ENCODE measurements at places on chromosomes 7 and 10.

DNA sequence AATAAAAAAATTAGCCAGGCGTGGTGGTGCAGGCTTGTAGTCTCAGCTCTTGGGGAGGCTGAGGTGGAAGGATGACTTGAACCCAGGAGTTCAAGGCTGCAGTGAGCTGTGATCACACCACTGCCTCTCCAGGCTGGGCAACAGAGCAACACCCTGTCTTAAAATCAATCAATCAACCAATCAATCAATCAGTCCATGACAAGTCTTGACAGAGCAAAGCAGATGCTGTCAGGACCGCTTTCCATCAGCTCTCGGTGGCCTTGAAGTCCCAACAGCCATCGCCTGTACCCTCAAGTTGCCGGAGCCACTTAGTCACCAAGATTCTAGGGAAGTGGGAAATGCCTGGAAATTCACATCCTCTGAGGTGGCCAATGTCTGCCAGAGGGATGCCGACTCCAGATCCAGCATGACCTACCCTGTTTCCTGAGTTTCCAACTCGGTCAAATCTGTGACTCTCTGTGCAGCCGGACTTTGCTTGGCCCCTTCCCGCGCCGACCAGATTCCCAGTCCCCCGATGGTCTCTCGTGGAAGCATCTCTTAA lies 871 bp upstream of the CCL24 start:
- no peak for DNase-seq

DNA sequence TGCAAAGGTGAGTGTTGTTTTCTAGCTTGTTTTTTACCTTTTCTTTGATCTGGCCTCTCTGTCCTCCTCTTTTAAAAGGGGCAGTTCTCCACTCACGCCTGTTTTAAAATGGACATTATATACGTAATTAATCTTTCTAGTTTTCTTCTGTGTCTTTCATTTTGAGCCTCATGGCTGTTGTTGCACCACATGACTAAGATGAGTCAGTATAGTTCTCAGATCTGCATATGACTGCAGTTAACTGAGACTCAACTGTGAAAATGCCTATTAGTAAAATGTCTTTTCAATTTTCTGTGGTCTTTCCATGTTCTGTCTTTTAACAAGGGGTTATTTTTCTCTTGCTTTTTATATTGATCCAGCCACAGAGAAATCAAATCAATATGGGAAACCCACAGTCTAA lies 296.1 kb downstream of the CDK14 start:
- no peak for DNase-seq

DNA sequence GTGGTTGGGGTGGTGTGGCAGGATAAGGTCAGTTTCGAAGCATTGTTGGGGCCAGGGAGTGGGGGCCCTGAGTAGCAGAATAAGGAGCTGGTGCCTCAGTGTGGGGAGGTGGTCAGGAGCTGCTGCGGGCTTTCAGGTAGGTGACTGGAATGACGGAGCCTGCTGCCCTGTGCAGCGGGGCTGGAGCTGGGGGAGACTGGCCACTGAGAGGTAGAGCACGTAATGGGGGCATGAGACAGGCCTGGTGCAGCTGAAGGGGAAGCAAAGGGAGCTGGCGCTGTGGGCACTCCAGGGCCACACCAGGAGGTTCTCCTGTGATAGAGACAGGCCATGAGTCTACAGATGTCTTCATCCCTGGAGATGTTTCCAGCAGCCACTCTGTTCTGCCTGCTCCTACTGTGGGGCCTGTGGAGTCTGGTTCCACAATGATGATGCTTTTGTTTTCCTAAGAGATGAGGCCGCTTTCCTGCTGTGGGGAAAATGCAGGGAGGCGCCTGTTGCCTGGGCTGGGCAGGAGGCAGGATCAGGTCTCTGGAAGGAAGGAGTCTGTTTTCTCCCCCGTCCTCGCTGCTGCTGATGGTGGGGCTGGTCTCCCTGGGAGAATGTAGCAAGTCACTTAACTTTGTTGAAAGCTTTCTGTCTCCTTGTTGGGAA lies 31.1 kb downstream of the NUB1 start:
- DNase-seq, result no peak

DNA sequence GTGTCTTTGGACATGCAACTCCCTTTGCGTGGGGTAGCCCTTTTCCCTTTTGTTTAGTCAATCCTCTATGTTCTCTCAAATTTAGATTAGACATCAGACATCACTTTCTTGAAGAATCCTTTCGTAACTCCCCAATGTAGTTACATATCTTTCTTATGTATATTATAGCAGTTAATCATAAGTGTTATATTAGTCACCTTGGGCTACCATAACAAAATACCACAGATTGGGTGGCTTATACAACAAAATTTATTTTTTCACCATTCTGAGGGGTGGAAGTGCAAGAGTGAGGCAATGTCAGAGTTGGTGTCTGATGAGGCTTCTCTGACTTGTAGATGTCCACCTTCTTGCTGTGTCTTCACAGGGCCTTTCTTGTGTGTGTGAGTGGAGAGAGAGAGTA lies 105.7 kb downstream of the PHTF2 start:
- no peak for DNase-seq

GRCh38 chr10:3162533-3162932 lies 10.0 kb downstream of the PITRM1 start:
- no peak for DNase-seq

DNA sequence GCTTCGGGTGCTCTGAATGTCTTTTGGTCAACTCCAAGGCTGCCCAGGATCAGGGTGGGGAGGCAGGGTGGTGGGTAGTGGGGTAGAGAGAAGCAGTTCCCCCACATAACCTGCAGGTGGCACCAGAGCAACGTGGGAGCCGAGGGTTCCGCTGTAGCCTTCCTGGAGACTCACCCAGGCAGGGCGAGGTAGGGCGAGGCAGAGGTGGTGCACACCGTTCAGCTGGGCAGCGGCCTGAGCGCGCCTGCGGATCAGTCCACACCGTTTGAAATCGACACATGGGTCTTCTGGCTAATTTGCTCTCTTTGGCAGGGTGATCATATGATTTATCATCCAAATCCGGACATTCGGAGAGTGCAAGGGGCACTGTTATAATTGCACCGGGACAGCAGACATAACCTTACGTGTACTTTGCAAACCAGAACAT lies 41.4 kb upstream of the MAP3K8 start:
- DNase-seq, result peak; percentile 65

GRCh38 chr7:31957756-31958155 lies 112.5 kb downstream of the PDE1C start:
- no peak for DNase-seq

- no peak for DNase-seq
Measured at GRCh38 chr10:101902032-101902819, 58.6 kb upstream of the KCNIP2 start.

DNA sequence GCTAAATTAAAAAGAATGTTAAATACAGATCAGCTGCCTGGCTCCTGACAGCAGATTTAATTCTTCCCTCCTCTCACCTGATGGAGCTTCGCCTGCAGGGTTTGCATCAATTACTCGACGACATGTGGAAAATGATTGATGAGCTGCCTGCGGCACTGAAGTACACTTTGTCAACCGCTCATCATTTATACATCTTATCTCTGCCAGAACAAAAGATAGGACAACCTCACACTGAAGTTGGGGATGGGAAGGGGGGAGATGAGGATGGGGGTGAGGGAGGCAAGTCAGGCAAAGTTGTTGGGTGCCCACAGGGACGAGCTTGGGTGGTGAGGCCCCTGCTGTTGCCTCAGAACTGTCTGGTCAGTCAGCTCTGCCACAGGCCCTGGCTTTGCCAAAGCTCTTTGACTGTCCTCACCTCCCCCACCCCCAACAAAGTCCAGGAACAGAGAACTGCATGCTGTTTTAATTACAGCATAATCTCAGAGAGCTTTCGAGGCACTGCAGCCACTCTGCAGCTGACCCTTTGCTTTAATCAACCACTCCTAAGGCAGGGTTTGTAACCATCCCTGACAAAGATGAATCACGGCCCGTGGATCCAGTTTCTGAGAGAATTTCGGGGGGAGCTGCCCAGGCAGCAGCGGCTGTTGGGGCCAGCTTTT lies 702.3 kb downstream of the LRMDA start:
- DNase-seq, result no peak

- DNase-seq, result no peak
Measured at GRCh38 chr7:136293841-136294391, 316.8 kb upstream of the MTPN start.

- DNase-seq, result no peak
Measured at GRCh38 chr7:22173685-22174573, 183.0 kb downstream of the RAPGEF5 start.

- no peak for DNase-seq
Measured at GRCh38 chr10:97213431-97213830, 27.7 kb upstream of the SLIT1 start.

DNA sequence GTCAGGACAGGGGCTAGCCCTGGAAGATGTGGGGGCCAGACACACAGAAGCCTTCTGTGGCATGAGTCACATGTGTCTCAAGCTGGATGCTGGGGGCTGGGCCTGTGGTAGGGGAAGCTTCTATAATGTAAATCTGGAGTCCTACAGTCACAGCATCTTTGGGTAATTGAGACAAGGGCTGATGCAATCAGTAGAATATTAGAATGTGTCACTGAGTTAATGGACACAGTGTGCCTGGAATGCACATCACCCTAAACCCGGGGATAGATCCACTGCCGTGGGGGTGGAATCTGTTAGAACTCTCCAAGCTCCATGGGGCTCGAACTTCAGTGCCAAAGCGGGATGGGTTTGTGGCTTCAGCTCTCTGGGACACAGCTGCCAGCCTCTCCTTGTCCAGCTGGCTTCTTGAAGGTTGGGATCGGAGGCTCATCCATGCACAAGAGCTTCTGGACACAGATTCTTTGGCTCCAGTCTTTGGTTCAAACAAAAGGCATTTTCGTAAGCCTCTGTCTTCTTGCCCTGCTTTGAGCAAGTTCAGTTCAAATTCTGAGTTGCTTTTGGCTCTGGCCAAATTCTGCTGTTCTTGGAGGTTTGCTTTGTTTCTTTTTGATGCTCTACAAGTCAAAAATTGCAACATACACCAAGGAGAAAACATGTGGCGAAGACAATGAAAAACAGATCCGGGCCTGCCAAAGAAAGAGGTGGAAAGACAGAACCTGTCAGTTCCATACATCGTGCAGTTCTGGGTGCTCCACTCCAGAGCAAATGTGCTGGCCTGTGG lies 194.8 kb upstream of the ZNF32 start:
- DNase-seq, result no peak

DNA sequence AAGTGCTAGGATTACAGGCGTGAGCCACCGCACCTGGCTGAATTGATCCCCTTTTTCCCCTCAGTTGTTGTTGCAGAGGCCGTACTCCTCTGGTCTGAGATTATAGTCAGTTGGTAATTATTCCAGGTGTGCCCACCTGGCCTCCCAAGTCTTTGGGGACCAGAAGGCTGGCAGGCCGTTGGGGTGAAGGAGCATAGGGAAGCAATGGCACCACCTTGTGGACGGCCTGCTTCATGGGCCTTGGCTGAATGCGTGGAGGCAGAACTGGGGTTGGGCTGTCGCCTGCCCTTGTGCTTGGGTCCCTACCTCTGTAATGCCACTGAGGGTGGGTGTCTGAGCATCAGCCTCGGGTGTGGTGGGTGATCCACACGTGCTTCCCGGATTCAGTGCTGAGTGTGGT lies 125.7 kb downstream of the RGS10 start:
- peak; percentile 50 for DNase-seq

DNA sequence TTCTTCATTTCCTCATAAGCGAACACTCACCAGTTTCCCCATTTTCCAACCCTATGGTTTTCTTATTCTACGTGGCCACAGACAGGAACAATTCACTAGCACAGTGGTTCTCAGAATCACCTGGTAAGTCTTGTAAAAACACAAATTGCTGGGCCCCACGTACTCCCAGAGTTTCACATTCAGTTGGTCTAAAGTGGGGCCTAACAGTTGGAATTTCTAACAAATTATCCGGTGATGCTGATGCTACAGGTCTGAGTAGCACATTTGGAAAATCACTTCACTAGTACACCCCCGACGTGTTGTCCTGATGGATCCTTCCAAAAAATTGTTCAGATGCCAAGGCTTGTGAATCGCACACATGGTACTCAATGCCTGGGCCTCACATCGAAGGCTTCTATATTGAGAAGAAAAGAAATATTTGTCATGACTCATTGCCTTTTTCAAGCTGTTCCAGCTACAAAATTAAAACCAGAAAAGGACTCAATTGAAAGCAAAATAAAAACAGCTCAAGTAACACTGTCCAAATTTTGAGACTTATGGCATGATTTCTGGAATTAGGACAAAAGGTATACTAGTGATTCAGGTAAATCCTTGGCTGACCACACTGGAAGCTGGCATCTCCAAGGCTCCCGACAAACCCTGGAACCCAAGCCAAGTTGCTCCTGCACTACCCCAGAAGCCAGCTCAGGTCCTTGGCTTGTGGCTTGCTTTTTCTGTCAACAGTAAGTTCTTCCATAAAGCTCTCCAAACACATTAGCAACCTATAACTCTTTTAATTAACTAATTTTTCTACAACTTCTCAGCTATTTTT lies 12.9 kb upstream of the VIM start:
- DNase-seq, result no peak

- no peak for DNase-seq
Measured at GRCh38 chr10:114261076-114261475, 22.0 kb downstream of the VWA2 start.

DNA sequence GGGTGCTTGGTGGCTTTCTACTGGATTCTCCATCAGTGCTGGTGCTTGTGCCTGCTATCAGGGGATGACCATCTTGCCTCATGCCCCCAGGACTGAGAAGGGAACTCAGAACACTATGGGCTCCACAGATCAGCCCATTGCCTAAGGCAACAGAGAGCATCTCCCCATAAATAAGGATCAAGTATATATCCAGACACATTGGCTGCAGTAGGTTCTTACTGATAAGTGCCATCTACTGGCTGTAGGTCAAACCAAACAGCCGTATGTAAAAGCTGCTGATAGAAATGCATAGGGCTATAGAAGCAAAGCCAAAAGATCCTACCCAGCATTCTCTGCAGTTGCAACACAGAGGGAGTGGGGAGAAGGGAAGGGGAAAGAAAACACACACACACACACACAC lies 153.7 kb downstream of the CDK14 start:
- DNase-seq, result no peak

GRCh38 chr7:13904689-13905088 lies 84.8 kb downstream of the ETV1 start:
- DNase-seq, result no peak

GRCh38 chr7:148883266-148884048 lies 634 bp downstream of the EZH2 start:
- DNase-seq, result peak; percentile 64

DNA sequence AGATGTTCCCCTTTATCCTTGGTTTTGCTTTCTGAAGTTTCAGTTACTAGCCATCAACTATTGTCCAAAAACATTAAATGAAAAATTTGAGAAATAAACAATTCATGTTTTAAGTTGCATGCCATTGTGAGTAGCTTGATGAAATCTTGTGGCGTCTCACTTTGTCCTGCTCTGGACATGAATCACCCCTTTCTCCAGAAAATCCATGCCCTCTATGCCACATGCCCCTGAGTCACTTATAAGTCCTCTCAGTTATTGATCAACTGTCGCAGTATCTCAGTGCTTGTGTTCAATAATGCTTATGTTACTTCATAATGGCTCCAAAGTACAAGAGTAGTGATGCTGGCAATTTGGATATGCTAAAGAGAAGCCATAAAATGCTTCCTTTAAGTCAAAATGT lies 208.0 kb upstream of the FERD3L start:
- no peak for DNase-seq

- no peak for DNase-seq
Measured at GRCh38 chr7:112554591-112554990, 73.8 kb downstream of the LSMEM1 start.

All from CD8-positive, alpha-beta memory T cell (primary cell).